GOT3 (cell line): ENCODE measurements at places on chromosomes 2 and 18.

DNA sequence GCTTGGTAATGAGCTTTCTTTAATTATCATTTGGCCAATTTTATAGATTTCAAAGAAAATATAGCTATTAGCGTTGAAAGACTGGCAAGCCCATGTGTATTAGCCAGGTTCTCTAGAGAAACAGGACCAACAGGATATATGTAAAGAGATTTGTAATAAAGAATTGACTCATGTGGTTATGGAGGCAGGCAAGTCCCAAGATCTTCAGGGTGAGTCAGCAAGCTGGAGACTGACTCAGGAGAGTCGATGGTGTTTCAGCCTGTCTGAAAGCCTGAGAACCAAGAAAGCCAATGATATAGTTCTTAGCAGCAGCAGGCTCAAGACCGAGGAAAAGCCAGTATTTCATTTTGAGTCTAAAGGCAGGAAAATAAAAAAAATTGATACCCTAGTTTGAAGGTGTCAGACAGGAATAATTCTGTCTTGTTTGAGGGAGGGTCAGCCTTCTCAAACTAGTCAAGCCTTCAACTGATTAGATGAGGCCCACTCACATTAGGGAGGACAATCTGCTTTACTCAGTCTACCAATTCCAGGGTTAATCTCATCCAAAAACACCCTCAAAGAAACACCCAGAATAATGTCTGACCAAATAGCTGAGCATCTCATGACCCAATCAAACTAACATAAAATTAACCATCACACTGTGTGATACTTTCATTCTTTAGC, 78.3 kb upstream of the CRIM1 start:
- no peak for DNase-seq

DNA sequence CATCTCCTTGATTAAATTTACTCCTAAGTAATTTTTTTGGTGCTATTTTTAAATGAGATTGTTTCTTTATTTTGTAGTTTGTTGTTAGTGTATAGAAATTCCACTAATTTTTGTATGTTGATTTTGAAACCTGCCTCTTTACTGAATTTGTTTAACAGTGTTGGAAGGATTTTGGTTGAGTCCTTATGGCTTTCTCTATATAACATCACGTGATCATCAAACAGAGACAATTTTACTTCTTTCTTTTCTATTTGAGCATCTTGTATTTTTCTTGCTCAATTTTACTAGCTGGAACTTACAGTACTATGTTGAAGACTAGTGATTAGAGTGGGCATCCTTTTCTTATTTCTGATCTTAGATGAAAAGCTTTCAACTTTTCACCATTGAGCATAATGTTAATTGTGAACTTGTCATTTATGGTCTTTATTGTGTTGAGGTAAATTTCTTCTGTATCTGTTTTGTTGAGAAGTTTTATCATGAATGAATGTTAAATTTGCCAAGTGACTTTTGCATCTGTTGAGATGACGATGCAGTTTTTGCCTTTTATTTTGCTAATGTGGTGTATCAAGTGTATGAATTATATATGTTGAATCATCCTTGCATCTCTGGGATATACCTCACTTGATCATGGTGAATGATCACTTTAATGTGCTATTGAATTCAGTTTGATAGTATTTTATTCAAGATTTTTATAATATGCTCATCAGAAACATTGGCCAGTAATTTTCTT, 645.3 kb upstream of the DDX18 start:
- no peak for DNase-seq

DNA sequence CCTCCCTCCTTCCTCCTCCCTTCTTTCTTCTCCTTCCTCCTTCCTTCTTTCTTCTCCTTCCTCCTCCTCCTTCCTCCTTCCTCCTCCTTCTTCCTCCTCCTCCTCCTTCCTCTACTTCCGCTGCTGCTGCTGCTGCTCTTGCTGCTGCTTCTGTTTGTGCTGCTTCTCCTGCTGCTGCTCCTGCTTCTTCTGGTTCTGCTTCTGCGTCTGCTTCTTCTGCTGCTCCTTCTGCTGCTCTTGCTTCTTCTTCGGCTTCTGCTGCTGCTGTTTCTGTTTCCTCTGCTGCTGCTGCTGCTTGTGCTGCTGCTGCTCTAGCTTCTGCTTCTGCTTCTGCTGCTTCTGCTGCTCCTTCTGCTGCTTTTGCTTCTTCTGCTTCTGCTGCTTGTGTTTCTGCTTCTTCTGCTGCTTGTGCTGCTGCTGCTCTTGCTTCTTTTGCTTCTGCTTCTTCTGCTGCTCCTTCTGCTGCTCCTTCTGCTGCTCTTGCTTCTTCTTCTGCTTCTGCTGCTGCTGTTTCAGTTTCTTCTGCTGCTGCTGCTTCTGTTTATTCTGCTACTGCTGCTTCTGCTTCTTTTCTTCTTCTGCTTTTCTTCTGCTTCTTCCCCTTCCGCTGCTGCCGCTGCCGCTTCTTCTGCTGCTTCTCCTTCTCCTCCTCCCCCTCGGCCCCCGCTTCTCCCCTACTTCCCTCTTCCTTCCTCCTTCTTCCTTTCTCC, 8.6 kb downstream of the SNRNP27 start:
- DNase-seq, result no peak

GRCh38 chr2:31404302-31404701, 10.2 kb downstream of the XDH start:
- no peak for DNase-seq

GRCh38 chr2:196434217-196434616, 205.3 kb upstream of the CCDC150 start:
- no peak for DNase-seq

DNA sequence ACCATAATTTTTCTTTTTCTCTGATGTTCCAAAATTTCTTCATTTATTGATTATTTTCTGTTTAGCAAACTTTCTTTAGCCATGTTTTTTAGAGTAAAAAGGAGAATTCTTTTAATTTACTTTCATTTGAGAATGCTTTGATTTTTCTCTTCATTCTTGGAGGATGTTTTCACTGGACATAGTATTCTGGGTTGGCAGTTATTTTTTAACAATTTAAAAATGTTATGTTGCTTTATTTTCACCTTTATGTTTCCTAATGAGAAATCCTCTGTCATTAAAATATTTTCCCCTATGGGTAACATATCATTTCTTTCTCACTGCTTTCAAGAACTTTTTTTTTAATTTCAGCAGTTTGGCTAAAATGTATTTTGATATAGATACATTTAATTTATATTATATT, 631.4 kb upstream of the CDH2 start:
- no peak for DNase-seq

- no peak for DNase-seq
Observed at GRCh38 chr18:76167845-76168621, 327.0 kb downstream of the ZNF516 start.
